ENCODE measurements at places on chromosomes 16 and 17.

DNA sequence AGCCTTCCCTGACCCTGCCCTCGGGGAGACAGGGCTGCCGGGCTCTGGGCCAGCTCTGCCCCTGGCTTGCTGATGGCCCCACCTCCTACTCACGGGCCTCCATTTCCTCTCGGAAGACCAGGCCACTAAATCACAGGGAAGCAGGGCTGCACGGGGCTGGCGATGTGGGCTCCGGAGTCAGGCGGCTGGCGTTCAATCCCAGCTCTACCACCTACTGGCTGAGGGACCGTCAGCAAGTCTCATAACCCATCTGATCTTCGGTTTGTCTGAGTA lies 113.4 kb downstream of the AMFR start:
- DNase-seq, result no peak

DNA sequence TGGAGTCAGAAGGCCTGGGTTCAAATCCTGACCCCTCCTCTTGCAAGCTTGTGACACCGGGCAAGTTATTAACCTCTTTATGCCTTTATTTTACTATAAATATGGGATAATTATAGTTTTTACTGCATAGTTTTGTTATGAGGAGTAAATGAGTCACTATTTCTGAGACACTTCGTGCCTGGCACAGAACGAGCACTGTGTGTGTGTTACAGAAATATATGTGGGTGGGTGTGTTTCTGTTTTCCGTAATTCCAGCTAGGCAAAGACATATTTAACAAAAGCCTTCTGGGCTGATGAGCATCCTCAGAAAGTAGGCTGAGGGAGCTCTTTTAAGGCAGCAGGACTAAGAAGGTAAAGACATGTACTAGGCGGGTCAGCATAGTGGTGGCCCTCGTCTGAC lies 417.9 kb downstream of the MAF start:
- no peak for DNase-seq

DNA sequence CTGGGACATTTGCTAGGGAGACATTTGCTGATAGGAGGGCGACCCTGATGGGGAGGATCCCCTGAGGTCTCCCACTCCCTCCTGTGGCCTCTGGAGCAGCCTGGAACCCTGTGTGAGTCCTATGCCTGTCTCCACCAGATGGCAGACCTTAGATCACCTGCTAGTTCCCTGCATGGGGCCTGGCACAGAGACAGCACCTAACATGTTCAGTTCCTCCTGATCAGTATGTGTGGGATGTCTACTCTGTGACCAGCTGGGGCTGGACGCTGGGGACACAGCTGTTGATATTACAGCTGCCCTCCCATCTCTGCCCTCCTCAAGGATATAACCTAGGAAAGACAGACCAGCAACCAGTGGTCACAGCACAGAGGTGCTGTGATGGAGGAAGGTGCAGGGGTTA lies 1.1 kb upstream of the ADCY7 start:
- DNase-seq, result peak; percentile 48

GRCh38 chr16:85715169-85716021 lies 26.6 kb upstream of the GINS2 start:
- DNase-seq, result no peak

GRCh38 chr16:86343796-86344585 lies 166.3 kb upstream of the FOXF1 start:
- no peak for DNase-seq

- DNase-seq, result no peak
These were observed 586.1 kb upstream of the PSMD7 start for GRCh38 chr16:73710526-73710925.

GRCh38 chr17:75288770-75289114 lies 491 bp downstream of the SLC25A19 start:
- DNase-seq, result peak; percentile 59

DNA sequence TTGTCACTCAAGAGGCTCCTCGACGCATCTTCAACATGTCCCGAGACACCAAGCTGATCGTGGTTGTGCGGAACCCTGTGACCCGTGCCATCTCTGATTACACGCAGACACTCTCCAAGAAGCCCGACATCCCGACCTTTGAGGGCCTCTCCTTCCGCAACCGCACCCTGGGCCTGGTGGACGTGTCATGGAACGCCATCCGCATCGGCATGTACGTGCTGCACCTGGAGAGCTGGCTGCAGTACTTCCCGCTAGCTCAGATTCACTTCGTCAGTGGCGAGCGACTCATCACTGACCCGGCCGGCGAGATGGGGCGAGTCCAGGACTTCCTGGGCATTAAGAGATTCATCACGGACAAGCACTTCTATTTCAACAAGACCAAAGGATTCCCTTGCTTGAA lies 101.0 kb downstream of the HS3ST2 start:
- DNase-seq, result no peak

- no peak for DNase-seq
These were observed 9.9 kb downstream of the ANKRD40 start for GRCh38 chr17:50697663-50698272.

DNA sequence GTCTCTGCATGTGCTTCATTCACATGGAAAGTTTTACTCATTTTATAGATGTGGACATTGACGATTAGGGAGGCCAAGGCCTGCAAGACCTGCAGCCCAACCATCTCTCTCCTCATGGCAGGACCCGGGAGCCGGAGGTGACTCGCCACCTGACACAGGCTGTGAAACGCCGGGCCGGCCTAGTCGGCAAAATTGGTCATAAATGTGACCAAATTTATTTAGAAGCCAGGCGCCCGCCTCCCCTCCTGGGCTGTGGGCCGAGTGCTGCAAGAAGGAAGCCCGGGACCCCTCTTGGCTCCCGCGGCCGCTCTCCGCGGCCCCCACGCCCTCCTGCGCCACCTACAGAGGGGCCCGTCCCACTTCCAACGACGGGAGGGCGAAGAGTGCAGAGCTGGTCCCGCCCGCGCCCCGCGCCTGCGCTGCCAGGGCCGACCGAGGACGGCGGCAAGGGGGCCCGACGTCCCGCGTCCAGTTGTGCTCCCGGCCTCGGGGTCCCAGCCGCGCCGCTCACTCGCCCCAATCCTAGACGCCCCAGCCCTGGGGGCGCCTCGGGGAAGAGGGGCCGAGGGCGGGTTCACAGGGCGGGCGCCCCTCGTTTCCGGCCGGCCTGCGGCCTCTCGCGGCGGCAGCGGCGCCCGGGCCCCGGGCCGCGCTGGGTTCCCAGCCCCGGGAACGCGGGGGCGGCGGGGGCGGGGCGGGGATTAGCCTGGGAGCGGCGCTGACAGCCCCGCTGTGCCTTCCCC lies 47.5 kb downstream of the WNT3 start:
- DNase-seq, result peak; percentile 39

DNA sequence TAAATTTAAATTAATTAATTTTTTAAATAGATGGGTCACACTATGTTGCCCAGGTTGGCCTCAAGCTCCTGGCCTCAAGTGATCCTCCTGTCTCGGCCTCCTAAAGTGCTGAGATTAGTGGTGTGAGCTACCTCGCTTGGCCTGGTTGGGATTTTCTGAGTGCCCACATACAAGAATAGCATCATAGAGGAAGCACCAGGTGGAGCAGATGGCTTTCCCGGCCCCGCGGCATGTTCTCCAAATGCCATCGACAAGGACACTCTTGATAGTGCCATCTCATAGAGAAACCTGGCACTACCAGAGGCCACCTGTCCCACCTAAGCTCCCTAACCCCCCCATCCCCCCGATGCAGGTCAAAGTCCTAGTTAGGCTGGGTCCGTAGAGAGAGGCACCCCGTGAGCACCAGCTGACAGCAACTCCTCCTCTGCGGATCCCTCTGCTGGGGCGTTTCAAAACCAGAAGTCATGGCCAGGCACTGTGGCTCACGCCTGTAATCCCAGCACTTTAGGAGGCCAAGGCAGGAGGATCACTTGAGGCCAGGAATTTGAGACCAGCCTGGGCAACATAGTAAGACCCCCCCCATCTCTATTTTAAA lies 65.9 kb downstream of the DNAH3 start:
- no peak for DNase-seq

DNA sequence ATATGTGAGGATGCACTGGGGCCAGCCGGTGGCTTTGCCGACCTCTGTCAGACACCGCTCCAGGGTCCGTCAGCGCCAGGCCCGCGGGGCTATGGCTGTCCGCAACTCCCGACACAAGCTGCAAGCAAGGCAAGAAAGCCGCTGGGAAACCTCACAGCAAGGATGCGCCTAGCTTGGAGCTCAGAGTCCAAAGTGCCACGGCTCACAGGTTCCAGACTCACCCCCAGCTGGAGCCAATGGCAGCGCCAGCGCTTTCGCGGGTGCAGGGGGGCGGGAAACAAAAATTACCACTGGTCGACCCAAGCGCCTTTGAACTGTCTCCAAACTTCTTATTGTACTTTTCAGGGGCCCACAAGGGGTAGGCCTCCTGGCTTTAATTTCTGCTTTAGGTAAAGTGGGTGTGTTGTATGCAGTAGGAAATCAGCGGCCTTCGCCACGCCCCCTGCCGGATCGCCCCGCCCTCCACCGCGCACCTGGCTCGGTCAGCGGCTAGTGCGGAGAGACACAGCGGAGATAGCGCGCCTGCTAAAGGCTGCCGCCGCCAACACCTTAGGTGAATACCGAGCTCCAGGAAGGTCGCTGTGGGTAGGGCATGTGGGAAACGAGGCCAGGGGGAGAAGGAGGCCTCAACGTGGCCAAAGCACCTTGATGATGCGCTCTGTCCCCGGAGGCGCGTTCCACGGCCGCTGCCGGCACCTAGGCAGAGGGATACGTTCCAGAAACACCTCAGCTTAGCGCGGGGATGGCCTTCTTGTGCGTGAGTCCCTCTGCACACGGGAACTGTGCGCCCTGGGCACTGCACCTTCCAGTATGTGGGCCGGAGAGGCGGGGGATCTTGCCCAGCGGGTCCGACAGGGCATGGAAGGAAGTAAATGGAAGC lies 61.0 kb upstream of the RBL2 start:
- DNase-seq, result no peak

DNA sequence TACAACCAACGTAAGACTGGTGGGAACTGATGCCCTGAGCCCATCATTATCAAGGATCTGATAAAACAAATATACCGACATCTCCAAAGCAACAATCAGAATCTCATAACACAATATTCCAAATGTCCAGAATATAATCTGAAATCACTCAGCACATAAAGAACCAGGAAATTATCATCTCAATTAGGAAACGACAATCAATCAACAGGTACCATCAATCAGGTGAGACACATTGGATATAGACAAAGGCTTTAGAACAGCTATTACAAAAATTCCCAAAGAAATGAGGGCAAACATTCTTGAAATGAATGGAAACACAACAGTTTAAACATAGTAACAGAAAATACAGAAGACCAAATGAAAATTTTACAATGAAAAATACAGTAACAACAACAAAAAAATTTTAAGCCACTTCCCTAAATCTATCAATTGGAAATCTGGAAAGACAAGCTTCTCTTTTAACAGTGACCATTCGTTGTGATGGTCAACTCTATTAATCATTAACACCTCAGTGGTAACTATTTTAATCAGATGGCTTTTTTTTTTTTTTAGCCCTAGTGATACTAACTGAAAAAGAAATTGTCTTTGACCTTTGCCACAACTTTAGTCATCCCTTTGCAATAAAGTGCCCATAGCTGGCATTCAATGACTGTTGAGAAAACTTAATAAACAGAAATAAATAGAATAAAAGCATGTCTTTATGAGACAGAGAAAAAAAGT lies 70.4 kb downstream of the USP32 start:
- DNase-seq, result no peak

GRCh38 chr16:74713325-74713724 lies 12.7 kb upstream of the MLKL start:
- no peak for DNase-seq

- no peak for DNase-seq
These were observed 6.9 kb downstream of the ADCY9 start for GRCh38 chr16:4109250-4109736.

GRCh38 chr16:54099627-54100026 lies 187.0 kb downstream of the IRX3 start:
- no peak for DNase-seq

DNA sequence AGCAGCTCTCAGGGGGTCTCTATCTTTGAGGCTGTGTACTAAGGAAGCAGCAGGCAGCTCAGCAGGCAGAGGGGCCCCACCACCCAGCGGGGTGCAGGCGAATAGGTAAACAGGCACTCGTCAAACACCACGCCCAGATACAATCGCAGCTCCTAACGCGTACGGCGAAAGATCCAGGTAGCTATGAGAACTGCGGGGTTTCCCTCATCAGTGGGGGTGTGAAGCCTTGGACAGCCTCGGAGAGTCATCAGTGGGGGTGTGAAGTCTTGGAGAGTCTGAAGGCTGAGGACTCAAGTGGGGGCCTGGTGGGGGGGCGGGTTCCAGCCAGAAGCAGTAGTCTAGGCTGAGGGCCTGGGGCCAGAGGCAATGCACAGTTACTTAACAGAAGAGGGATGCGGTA lies 69.0 kb downstream of the RTN4RL1 start:
- DNase-seq, result no peak

DNA sequence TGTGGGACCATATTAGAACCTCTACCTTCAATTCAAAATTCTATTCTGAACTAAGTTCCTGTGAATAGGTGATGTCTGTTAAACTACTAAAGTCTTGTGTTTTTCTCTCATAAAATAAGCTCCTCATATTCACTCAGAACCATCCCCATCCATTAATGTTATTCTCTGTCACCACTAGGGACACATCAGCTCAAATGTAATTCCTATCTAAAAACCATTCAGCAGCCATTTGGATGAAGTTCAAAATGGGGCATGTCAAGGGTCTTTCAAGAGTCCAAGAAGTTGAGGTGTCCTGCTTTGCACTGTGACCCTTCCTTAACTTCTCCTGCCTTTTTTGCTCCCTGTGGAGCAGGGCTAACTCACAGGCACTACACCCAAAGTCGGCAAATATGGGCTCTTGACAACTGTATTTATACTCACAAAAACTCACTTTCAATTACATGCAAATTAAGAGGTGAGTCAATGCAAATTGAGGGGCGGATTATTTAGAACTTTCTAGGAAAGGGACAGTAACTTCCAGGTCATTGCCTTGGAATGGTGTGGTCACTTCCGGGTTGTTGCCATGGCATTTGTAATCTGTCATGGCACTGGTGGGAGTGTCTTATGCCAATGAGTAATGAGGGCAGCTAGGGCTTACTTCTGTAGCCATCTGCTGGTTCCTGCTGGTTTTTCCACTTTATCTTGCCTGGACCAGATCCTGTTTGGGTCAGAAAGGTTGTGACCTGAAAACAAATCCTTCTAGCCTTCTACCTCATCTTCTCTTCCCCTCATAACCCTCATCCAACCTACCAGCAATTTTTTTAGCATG lies 128.2 kb upstream of the COX10 start:
- peak; percentile 94 for DNase-seq

DNA sequence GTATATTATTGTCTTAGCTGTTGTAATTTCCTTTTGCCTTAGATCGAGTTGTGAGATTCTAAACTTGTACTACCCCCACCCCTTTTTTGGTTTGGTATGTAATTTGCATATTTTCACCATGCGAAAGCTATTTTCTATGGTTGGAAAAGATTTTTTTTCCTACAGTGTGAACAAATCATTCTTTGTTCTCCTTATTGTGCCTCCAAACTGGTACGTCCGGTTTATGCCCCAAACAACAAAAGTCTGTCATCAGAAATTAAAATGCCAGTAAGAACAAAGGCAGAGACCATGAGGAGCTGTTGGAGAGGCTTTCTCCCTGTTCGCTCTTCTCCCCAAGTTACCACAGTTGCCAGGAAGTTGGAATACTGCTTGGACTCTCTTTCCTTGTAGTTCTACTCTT lies 66.1 kb downstream of the BCAS3 start:
- no peak for DNase-seq

Data from OCI-M1 (cell line).